OCI-LY7 (cell line): ENCODE measurements at places on chromosomes 5 and 9.

DNA sequence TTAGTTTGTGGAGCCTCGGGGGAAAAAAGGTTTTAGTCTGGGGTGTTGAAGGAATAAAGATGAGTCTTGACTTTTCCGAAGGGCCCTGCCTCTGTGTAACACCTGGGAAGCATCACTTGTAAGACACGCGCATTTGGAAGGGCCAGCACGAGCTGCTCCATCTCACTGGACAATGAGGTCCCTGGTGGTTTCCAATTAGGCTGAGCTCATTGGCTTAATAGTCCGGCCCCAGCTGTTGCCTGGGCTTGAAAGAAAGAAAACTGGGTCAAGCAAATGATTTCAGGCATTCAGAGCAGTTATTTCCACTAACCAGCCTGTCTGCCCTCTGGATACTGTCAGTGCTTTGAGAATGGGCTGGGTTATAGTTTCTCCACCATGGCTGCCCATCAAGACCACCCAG is 64.5 kb downstream of the NSUN2 start:
- DNase-seq: no peak

DNA sequence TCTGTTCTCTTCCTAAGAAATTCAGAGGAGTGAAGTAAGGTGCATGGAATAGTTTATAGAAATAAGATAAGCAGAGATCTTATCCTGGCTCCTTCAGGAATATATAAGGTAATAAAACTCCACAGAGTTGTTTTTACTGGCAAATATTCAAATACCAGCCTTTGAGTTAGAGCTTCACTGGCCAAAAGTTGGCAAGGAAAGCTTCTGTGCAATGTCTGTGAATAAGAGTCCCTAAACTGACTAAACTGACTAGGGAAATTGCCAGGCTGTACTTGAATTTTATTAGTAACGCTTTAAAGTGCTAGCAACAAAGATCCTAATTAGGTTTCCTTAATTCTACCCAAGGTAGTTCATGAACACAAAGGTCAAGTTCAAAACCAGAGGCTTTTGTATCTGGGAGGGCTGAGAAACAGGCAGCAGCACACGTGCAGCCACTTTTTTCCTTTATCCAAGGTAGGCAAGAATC is 131.1 kb upstream of the MPDZ start:
- DNase-seq: no peak

- DNase-seq: no peak
These were observed 957 bp upstream of the PRR16 start for GRCh38 chr5:120463006-120463680.

DNA sequence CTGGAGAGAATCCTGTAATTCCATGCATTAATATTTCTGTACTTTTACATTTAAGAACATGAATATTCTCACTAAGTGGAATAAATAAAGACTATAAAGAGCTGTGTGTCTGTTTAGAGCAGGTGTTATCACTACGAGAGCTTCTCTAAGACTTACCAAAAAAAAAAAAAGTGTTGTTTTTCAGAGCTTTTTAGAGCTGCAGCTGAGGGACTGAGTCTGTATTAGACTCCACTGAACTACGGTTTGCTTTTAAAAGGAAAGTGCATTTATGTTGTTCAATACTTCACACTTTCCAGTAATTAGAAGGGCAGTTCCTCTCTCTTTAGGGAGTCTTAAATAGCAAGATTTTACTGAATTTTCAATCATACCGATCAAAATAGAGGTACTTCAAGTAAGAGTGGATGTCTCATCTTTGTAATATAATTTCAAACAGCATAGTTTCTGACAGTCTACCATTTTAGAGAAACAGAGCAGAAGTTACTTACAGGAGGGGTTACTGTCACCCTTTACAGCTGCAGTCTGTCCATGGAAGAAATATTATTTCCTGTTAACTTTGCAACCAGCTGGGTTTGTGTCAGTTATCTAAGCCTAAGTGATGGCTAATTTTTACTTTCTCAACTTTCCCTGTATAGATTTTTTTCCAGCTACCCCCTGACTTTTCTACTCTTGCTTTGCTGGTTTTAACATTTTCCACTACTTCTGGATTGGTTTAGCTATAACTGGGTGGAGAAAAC is 2.4 kb downstream of the SYK start:
- peak; percentile 81 for DNase-seq

- DNase-seq: no peak
These were observed 191.1 kb upstream of the PIK3R1 start for GRCh38 chr5:68024426-68024825.

- DNase-seq: no peak
These were observed 4.5 kb downstream of the PRRX2 start for GRCh38 chr9:129669946-129670345.

DNA sequence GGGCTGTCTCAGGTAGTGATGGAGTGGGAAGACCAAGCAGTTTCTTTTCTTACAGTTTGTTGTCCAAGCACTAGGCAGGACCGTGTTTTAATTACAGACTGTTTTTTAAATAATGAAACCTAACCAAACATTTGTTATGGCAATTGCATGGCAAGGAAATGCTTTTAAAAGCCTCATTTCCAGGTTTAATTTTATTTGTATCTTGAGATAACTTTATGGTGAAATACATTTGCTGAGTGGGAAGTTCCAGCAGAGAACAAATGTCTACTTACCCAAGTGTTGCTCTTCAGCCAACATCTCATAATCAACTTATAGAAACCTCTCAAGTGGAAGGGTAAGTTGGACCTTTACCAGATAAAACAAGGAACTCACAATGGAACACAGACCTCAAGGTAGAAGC is 11.8 kb upstream of the LHFPL2 start:
- no peak for DNase-seq

- DNase-seq: peak; percentile 22
These were observed 1.2 kb downstream of the GOLPH3 start for GRCh38 chr5:32172923-32173266.

DNA sequence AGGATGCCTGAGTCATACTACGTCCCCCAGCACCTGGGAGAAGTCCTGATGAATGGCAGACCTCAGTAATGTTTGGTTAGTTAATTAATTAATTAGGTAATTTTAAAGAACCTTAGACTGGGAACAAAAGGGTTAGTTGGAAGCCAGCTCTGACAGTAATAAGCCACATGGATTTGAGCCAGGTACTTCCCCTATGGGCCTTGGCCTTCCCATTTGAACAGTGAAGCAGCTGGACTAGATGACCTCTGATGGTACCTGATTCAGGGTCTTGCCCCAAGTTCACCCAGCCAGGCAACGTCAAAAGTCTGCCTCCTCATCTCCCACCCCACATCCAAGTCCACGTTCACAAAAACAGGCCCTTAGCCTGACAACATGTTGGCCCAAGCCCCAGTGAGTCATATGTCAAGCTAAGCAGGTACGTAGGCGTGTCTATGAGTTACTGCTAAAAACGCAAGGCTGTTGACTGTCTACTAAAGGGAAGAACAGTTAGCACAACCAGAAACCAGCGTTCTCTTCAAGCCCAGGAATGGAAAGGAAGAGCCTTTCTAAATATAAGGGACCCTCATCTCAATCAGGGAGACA is 303.2 kb downstream of the ACTL7B start:
- DNase-seq: no peak

DNA sequence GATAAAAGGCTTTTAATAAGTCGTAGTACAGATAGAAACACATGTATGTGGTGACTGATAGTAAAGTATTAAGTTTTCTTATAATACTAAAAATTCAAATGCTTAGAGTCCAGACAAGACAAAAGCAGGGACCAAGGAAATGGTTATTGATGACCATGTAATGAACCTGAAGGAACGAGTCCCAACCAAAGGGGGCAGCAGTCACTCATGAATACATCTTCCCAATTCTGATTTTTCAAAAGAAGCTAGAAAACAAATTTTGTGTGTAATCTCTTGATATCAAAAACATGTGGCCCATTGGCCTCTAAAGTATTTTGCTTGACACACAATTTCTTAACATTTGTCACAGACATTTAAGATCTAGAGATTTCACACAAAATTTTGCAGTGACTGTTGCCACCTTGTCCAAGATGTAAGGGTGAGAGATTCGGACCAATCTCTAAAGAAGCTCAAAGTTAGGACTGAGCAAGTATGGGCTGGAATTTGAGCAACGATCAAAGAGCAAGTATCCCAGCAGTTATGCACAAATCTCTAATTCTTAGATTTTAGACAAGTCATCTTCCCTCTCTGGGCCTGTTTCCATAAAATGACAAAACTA is 66.8 kb downstream of the ARL15 start:
- peak; percentile 46 for DNase-seq

DNA sequence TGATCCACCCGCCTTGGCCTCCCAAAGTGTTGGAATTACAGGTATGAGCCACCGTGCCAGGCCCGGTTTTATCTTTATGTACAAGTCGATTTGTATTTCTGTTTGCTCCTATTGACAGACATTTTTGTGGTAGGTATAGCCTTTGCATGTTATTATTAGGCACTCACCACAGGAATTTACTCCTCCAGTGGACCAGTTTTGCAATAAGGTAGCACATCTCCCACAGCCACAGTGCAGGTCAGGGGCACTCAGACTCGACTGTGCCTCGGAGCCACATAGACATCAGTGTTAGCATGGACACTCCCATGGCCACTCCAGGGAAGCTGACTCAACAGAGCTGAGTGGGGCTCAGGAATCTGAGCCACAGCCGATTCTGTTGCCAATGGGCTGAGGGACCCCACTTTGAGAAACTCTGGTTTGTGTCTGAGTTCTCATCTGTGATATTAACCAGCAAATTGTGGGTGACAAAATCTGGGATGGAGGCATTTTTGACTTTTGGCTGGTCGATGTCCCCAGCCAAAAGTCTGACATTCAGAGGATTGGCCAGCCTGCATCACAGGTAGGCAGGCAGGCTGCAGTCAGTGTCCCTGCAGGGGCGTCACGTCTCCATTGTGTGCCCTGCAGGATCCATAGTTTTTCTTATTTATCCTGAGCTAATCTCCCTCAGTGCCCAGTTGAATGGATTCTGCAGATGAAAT is 15.0 kb upstream of the SHB start:
- DNase-seq: no peak

- no peak for DNase-seq
These were observed 13.7 kb upstream of the ADAMTS16 start for GRCh38 chr5:5126444-5126843.

GRCh38 chr5:120345947-120346346 is 118.2 kb upstream of the PRR16 start:
- DNase-seq: no peak

GRCh38 chr5:1354576-1354975 is 9.7 kb upstream of the CLPTM1L start:
- DNase-seq: no peak

DNA sequence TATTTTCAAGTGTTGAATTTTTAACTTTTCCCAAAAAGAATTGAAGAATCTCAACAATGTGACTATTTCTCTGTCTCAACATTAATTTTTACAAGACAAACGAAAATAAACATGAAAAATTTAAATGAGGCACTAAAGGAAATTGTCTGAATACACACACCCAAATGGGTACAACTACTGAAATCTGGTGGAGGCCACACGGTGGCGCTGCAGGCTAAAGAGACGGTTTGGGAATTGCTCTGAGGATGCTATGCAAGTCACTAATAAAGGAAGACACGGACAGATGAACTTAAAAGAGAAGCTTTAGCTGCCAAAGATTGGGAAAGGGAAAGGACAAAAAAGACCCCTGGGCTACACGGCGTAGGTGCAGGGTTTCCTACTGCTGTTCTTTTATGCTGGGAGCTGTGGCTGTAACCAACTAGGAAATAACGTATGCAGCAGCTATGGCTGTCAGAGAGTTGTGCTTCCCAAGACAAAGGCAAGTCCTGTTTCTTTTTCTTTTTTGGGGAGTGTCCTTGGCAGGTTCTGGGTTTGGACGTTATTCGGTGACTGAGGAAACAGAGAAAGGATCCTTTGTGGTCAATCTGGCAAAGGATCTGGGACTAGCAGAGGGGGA is at the start of gene PCDHB10:
PCDHB10 (plus strand) TSS at position 244 of the 616 bp plus-strand sequence; CDS start at position 444, 200 bp downstream.
- DNase-seq: peak; percentile 34

DNA sequence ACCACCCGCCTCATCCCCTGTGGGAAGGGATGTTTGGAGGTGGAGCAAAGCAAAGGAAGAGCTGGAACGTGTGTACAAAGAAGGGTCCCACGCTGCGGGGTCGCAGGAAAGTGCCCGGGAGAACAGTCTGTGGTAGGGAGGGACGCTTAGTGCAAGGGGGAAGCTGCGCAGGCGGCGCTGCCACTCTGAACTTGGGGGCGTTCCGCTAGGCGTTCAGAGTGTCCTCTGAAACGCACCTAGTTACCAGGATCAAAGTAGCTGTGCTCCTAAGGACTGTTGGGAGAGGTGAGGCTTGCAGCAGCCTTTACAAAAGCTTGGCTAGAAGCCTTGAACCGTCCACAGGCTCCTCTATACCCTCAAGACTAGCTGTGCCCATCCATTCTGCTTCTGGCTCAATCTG is 29.3 kb upstream of the PDE8B start:
- DNase-seq: no peak

DNA sequence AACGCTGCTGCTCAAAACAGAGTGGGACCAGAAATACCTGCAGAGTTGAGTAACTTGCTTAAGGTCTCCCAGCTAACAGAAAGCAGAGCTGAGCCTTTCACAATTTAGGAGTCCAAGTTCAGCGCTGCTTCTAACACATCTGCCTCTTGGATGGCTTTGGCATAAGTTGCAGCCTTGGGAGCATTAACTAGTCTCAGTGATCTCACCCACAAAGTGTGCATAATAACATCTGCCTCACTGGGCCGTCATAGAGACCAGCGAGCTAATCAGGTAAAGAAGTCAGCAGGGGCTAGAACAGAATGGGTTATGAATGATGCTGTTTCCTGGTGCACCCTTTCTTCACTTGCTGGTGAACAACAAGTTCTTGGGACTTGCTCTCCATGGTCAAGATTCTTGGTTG is 36.5 kb downstream of the WWC1 start:
- DNase-seq: no peak

- DNase-seq: no peak
These were observed 1129.2 kb upstream of the ACO1 start for GRCh38 chr9:31255211-31255610.

GRCh38 chr9:99287641-99288040 is 65.6 kb downstream of the SEC61B start:
- no peak for DNase-seq

DNA sequence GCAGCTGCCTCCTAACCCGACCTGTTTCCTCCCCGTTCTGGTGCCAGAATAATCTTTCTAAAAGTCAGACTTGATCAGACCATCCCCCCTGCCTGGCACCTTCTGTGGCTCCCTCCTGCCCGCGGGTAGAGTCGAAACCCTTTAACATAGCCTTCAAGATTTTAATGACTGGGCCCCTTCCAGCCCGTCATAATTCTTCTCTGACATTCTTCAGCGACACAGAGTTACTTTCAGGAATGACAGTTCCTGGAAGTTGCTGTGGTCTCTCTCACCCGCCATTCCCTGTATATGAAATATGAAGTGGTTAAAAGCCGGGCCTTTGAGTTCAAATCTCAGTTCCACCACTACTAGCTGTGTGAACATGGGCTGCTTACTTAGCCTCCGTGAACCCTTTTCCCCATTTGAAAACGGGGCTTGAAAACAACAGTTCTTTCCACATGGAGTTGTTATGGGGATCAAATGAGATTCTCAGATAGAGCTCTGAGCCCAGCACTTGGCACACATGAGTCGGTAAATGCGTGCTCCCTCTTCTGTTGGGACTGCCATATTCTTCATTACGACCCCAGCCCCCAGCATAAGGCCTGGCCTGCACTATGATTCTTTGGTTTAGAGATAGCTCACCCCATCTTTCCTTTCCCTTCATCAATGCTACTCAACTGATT is 737 bp downstream of the NANS start:
- peak; percentile 37 for DNase-seq

GRCh38 chr5:154242964-154243376 is 52.4 kb downstream of the GALNT10 start:
- no peak for DNase-seq

- no peak for DNase-seq
These were observed 249.9 kb downstream of the NTRK2 start for GRCh38 chr9:84919440-84919839.
